COR-L47 (cell line): ENCODE measurements at places on chromosomes 1 and 21.

- no peak for DNase-seq
Measured at GRCh38 chr1:10106241-10106640, 73.5 kb downstream of the UBE4B start.

GRCh38 chr1:170661646-170662411 is 2.1 kb upstream of the PRRX1 start:
- no peak for DNase-seq

- no peak for DNase-seq
Measured at GRCh38 chr1:198606020-198606438, 32.8 kb upstream of the PTPRC start.

DNA sequence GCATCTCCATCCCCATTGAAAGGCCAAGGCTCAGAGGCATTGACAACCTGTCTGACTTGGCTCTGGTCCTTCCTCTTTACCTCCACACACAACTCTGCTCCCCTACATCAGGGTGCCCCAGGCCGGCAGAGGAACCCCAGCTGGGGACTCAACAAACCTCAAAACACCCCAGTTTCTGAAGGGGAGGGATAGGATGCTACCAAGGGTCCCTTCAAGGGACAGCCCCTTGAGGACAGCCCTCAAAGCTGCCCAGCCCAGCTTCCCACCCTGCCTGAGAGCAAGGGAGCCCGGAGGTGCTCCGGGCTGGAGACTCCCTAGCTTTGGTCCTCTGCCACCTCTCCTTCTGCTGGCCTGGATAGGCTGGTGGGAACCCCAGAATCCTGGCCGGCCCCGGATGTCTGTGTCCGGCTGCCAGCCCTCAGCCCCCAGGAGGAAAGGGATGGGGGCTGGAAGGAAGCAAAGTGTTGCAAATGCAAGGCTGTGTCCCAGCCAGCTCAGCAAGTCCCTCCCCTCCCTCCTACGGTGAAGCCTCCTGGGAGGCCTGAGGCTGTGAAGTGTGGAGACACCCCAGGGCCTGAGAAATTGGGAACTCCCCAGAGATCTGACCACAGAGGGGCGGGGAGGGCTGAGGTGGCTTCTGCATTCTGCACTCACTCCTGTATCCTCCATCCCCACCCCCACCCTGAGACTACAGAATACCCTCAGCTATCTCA is 1.1 kb upstream of the MARCKSL1 start:
- DNase-seq, result no peak

DNA sequence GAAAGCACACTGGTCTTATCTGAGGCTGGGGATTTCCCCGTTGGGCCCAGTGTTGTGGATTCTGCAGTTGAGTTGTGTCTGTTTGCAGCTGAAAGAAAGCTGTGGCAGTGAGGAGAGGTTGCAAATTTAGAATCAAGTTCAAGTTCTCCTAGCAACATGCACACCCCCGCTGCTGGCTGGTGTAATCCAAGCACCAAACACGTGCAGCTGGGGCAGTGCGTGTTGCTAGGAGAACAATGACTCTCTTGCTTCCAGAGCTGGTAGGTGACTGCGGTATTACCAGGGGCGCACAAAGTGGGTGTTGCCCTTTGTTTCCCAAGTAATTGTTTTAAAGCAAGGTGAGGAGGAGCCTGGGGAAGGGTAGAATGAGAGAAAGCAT is 91.5 kb downstream of the IER5 start:
- peak; percentile 92 for DNase-seq

DNA sequence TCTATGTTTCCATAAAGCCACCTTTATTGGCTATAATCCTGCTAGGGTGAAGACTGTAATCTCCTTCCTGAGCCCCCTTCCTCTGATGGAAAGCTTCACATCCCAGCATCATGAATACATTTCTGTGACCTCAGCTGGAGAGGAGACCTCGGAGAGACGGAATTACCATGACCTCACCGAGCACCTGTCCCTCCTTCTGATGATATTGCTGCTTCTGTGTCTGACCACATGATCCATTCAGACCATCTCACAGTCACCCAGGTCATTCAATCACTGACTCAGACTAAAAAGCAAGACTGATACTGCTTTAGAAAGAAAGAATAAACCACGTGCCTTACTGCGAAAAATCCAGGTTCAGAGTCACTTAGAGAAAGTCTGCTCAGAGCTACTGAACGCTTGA is 8.8 kb downstream of the KCND3 start:
- DNase-seq, result no peak

DNA sequence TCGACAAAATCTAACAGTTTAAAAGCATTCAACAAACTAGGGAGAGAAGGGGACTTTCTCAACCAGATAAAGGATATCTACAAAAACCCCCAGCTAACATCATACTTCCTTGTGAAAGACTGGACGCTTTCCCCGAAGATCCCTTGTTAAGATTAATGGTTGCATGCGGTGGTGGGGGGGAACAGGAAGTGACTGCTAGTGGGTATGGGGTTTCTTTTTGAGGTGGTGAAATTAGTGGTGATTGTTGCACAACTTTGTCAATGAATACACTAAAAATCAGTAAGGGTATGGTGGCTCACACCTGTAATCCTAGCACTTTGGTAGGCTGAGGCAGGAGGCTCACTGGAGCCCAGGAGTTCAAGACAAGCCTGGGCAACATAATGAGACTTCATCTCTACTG is 26.9 kb upstream of the EYA3 start:
- no peak for DNase-seq

DNA sequence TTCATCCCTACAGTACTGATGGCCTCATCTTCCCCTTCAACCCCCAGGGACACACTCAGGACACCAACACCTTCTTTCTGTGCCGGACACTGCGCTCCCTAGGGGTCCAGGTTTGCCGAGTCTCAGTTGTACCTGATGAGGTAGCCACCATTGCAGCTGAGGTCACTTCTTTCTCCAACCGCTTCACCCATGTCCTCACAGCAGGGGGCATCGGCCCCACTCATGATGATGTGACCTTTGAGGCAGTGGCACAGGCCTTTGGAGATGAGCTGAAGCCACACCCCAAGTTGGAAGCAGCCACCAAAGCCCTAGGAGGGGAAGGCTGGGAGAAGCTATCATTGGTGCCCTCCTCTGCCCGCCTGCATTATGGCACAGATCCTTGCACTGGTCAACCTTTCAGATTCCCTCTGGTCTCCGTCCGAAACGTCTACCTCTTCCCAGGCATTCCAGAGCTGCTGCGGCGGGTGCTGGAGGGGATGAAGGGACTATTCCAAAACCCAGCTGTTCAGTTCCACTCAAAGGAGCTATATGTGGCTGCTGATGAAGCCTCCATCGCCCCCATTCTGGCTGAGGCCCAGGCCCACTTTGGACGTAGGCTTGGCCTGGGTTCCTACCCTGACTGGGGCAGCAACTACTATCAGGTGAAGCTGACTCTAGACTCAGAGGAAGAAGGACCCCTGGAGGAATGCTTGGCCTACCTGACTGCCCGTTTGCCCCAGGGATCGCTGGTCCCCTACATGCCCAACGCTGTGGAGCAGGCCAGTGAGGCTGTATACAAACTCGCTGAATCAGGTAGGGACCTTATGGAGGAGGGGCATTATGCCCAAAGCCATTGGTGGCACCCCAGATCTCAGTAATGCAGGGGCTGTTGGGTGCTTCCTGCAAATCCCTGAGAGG is 5.1 kb upstream of the LENEP start:
- DNase-seq, result no peak

GRCh38 chr1:30313176-30313575 is 410.2 kb downstream of the MATN1 start:
- no peak for DNase-seq

DNA sequence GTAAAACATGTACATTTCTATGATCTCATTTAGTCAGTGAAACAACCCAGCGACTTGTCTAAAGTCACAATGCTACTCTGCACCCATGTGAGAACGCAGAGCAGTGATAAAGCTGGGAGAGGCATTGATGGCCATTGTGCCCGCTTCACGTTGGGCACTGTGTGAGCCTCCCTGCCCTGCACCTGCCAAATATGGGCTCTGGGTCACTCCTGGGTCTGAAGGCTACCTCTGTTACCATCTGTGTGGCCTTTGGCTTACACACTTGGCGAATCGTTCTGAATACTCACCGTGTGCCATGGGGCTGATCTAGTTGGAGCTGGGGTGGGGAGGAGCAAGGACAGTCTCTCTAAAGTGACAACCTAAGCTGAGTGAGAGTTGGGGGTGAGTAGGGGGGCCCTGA is 29.9 kb downstream of the PCSK9 start:
- no peak for DNase-seq

DNA sequence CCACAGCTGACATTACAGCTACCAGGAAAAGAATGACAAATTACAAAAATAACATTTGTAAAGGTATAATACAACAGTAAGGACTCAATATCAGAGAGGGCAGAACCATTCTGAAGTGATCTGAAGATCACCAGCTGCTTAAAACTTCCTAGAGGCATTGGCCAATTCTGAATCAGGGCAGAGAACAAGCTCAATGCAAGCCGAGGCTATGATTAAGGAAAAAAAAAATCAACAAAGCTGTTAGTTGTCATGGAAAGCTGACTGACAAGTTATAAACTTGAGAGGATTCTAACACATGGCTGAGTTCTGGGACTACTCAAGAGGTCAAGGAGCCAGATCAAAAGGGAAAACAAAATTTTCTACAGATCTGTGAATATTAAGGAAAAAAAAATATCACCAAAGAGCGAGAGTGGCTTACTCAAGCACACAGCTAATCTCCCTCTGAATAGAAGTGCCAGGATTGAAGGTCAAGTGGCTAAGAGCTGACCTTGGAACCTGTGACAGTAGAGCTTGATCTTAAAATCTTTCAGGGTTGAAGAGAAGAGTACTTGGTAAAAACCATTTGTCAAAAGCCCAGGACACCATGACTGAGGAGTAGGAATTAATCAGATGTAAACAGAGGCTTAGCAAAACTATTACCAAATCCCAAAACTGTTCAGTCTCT is 383.4 kb downstream of the USP25 start:
- DNase-seq, result no peak

DNA sequence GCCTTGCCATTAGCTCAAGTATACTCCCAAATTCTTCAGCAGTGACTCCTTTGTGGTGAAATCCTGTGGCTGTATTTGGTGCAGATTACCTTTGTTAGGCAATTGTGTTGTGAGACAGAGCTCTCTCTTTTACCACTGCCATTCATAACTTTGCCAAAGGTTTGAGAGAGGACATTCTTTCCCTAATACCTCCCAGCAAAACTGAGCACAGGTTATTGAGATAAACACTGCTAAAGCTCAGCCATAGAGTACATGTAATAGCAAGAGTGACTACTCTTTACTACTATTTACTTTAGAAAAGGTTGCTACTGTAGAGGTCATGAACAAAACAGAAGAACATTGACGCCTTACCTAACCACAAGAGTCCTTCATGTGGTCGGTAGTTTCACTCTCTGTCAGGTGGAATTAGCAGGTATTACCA is 514.0 kb upstream of the ADAMTS5 start:
- no peak for DNase-seq

GRCh38 chr1:27255136-27255535 is 20.7 kb downstream of the WDTC1 start:
- DNase-seq, result no peak

DNA sequence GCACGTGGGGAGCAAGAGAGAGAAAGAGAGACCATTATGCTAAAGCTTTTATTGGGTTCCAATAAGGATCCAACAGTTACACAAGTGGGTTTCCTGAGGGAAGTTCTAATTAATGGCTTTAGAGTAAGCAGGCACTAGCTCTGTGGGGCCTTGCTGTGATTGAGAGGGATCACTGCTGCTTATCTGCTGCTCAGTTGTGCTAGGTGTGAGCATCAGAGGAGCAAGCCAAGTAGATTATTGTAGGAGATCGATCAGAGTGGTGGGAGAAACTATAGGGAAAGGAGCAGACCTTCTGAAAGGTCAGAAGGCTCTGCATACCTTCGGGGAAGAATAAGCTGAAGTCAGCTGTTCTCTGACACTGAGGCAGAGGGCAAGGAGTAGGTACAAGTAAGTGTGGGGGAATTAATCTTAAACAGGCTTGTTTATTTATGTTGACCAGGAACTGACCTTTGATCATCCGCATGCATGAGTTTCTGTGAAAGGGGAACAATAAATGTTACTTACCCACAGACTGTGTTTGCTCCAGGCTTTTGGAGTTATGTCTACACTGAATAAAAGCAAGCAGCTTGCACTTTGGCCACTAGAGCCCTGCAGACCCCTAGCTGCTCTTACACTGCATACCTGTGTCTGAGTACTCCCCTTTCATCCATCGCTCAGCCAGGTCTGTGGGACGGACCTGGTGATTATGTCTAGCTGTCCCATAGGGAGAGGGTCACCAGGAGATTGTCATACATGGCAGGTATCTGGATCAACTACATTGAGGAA is 89.7 kb downstream of the TNNI3K start:
- DNase-seq, result no peak
